ENCODE measurements at places on chromosomes 3 and 15.

- no peak for DNase-seq
Observed at GRCh38 chr3:59998058-59998457, 948.2 kb upstream of the CFAP20DC start.

DNA sequence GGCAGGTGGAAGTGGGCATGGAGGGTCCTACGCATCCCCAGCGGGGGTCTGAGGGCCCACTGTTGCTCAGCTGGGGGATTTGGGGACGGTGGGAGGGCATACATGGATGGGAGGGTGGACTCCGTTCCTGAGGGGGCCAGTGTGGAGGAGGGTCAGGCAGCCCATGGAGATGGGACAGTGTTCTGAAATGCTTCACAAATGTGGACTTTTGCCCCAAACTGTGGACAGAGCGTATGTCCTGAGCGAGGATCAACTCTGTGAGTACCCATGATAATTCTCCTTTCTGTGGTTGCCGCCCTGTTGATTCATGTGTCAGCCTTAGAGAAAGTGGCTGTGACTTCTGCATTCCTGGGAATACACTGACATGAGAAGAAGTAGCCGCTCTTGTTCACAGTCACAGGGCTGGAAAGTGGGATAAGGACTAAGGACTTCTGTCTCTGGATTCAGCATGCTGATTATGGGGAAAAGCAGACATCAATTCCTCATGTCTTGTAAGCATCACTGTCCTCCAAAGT, 33.4 kb downstream of the SMAD3 start:
- no peak for DNase-seq

DNA sequence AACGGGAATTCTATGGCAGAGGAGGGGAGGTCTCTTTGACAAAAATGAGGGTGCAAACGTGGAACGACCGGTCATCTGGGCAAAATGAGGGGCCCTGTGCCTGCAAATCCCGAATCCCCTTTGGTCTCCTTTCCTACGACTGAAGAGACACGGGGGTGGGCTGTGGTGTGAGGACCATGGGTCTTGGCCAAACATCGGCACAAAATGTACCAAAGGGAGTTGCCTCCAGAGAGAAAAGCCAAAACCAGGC, 498 bp downstream of the ZNF280D start:
- DNase-seq, result no peak

DNA sequence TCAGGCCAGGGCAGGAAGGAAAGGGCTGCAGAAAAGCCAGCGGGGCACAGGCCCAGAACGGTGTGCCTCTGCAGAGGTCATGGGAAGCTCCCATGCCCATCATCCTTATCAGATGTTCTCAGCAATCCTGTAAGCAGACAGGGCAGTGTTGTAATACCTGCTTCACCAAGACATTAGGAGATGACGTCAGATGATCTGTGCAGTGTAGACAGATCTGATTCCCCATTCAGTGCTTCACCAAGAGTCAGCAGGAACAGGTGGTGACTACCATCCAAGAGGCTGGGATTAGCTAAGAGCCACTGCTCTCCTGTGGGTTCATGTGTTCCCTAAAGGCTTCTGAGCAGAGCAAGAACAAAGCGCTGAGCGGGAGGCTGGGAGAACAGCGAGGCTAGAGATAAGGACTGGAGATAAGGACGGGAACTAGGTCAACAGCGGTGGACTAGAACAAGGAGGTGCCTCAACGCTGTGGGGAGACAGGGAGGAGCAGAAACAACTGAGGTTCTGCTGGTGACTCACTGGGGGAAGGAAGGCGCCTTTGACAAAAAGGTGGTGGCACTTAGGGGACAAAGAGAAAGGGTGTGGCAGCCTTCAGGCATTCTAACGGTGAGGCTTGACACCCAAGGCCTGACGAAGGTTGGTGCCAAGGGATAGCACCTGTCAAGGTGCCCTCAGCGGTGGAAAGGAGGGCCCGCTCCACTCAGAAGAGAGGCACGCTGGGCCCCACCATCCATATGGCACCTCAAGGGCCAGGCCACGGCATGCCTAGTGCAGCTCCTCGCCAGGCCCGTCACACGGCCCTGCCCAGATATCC, 28.4 kb downstream of the CCDC12 start:
- DNase-seq, result peak; percentile 34

GRCh38 chr3:184659797-184660301, 52.0 kb downstream of the MAGEF1 start:
- DNase-seq, result no peak

DNA sequence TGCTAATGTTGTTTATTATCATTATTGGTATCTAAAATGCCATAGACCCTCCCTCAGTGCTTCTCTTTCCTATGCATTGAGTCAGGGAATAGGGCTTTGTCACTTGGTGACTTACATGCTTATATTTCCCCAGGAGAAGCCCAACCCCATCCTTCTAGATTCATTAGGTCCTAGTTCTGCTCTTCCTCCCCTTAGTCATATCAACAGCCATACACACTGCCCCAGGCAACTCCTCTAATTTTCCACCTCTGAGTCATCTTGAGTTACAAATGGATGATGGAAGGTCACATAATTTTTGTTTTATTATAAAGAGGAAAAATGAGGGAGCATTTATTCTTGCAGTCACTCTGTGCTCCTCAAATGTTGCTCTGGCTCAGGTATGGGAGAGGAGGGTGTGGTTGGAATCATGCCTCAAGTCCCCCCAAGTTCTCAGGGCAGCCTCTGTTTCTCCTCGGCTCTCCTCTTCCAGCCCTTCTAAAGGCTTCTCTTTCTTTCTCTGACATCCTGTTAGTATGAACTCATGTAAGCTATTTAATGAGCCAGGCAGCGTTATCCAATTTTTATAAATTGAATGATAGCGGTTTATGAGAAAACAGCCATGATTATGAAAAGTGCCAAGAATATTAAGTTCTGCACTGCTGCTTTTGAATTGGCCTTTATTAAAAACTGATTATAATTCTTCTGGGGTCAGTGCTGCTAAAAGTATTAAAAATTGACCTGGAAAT, 45.6 kb upstream of the FSTL1 start:
- DNase-seq, result no peak

- no peak for DNase-seq
Observed at GRCh38 chr3:36175916-36176461, 204.3 kb upstream of the STAC start.

DNA sequence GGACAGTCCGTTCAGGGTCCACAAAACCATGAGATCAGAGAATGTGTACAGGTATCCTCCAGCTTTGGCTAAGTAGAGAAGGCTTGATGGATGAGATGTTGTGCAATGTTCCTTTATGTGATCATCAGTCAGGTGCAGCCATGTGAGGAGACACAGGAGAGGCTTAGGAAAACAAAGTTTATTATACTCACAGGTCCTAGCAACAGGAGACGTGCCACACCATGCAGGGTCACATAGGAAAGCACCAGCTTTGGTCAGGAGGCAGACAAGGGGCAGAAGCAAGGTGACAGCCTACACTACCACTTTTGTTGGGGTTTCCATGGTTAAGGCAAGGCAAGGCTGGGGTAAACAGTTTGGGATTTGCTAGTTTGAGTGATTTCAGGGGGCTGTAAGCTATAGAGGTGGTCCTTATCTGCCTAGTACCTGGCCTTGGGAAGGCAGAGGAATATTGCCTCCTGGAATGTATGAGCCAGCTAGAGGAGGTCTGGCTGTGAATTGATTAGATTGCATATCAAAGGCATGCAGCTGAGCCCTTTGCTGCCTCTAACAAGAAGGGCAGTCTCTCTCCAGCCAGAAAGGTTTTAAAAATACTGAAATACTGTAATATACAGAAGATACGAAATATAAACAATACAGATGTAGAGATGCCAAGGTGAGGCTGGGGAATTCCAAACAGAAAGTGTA, 248.6 kb downstream of the RYR3 start:
- DNase-seq, result no peak
